Activated CD4-positive, alpha-beta T cell treated with anti-CD3 and anti-CD28 coated beads, Interleukin-2, amount 10 ng/mL, durations not matched to agents 24 days and 14 days (primary cell): ENCODE measurements at places on chromosomes 11 and 22. TPM values are rescaled to one million over a fixed set of nuclear protein-coding genes. Genes with fewer than 3 reads are reported as not detected.
A peak's percentile ranks its signal among the peaks of the same experiment; 100 is the strongest.

DNA sequence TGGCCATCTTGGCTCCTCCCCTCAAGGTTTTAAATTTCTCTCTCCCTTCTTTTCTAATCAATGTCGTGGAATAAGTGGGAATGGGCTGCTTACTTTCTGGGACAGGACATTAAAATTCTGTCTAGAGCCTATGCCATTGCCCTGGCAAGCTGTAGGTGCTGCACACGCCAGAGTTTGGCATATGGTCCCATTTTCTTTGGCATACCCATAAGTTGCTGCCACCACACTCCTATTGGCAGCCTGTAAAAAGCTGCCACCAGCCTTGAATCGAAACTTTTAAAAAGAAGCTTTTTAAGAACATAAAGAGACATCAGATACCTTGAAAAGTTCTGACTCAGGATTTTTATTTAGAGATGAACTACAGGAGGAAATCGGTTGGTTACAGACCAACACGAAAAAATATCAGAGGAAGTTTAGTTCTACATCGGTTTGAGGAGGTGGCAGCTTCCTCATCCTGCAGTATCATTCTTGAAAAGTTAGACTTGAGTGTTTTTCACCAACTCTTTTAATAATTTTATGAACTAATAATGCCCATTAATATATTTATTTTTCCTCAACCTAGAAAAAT is 517.8 kb upstream of the ANO5 start:
- DNase-seq, result no peak
- H3K4me3 ChIP-seq, result no peak overlapping the region
- no peaks in the 10 kb centered on the region for H3K36me3 ChIP-seq
- H3K4me1 ChIP-seq, result no peaks in the 10 kb centered on the region
- no peak overlapping the region for H3K27ac ChIP-seq

DNA sequence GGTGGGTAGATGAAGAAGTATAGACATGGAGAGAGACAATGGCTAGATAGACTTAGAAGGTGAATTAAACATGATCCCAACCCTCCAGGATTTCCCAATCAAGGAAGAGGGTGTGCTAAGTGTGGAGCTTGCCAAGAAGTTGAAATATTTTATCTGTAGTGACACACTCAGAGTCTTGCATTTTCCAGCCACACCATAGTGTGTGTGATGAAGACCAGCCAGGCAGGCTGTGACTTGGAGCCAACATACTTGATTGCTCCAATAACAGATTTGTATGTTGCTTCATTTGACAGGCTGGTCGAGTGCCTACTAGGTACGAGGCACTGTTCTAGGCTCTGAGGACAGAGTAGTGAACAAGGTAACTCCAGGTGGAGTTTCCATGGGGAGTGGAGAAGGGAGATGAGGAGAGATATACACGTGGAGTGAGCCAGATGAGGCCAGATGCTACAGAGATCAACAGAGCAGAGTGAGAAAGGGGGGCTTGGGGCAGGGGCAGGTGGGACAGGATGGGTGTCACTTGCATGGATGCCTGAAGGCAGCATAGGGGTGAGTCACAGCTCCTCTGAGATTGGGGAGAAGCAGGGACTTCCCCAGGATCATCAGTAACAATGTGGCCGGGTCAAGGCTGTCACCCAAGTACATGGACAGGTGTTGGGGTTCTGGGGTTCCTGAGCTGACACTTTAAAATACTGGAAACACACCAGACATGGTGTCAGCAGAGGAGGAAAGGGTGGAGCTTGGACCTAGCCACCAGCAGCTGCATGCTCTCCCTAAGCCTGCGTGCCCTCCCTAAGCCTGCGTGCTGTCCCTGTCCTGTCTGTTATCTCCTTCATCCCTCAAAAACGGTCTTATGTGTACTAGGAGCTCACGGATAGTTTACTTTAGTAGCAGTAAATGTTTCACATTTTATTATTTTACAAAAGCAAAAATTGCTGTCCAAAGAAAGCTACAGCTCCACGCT is 23.6 kb downstream of the PDGFB start:
- peaks cover 27% of the 10 kb centered on the region for H3K27me3 ChIP-seq
- no peaks in the 10 kb centered on the region for H3K36me3 ChIP-seq
- peaks cover 11% of the 10 kb centered on the region for H3K4me1 ChIP-seq
- H3K27ac ChIP-seq, result no peak overlapping the region
- DNase-seq, result no peak
- no peak overlapping the region for H3K4me3 ChIP-seq

DNA sequence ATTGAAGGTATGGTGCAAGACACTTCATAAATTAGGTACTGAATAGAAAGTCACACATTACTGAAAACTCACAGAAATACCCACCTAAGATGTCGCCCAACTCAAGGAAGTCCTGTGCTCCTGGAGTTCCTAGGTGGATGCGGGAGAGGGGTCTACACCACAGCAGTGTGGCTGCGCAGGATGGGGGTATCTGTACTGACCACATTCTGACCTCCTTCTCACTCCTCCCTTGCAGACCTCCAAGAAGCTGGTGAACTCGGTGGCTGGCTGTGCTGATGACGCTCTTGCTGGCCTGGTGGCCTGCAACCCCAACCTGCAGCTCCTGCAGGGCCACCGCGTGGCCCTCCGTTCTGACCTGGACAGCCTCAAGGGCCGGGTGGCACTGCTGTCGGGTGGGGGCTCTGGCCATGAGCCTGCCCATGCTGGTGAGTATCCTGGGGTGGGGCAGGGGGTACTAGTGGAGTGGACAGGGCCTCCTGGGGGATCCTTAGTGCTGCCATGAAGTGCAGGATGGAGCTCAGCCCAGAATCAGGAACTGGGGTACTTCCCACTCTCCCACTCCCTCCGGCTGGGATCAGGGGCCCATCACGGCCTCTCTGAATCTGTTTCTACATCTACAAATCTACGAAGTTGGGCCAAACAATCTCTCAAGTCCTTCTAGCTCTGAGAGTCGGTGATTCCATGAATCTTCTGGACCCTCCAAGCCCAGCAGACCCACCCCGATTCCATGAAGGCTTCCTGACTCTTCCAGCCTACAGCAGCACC is 4.9 kb downstream of the TKFC start:
- H3K27me3 ChIP-seq, result no peaks in the 10 kb centered on the region
- no peak overlapping the region for H3K4me3 ChIP-seq
- peaks cover 23% of the 10 kb centered on the region for H3K4me1 ChIP-seq
- no peak overlapping the region for H3K27ac ChIP-seq
- H3K36me3 ChIP-seq, result peaks cover 9% of the 10 kb centered on the region
- no peak for DNase-seq

- H3K27me3 ChIP-seq, result no peaks in the 10 kb centered on the region
- H3K4me3 ChIP-seq, result no peak overlapping the region
- H3K36me3 ChIP-seq, result no peaks in the 10 kb centered on the region
- DNase-seq, result no peak
- H3K4me1 ChIP-seq, result peaks cover 5% of the 10 kb centered on the region
- no peak overlapping the region for H3K27ac ChIP-seq
Measured at GRCh38 chr11:5605849-5606248, 9.4 kb downstream of the TRIM6 start.

DNA sequence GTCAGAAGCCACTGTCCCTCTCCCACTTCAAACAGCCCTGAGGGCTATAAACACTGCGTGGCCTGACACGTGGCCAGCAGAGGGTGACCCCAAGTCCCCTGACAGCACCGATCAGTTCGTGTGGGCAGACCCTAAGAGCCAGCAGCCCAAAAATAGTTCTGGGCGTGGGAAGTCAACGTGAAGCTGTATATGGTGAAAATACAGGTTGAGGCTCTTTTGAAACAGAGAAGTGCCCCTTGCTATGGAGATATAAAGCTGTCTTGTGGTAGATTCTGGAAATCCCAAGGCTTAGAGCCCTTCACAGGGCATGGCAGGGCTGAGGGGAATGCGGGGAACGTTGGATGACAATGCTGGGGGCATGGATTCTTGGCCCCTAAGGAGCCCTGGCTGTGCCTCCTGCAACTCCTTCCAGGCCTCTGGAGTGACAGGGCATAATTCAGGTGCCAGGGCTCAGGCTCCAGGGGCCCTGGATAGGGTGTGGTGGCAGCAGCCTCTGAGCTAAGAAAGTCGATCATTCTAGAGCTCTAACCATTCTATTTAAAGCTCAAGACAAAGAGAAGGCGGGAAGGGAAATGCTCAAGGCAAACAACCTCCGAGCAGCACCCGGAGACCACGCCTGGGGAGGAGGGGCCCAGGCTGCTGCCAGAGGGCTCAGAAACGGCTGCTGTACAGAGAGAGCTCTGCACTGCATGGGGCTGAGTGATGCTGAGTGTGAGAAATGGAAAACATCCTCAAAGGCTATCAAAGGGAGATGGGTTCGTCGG is 60.4 kb upstream of the CD5 start:
- DNase-seq, result peak; percentile 97
- peak overlapping the region; percentile 98 for H3K27ac ChIP-seq
- H3K4me3 ChIP-seq, result peak overlapping the region; percentile 80
- H3K36me3 ChIP-seq, result peaks cover 40% of the 10 kb centered on the region
- no peaks in the 10 kb centered on the region for H3K27me3 ChIP-seq
- peaks cover 57% of the 10 kb centered on the region for H3K4me1 ChIP-seq

GRCh38 chr11:128298271-128298670 is 289.1 kb downstream of the ETS1 start:
- peak overlapping the region; percentile 95 for H3K27ac ChIP-seq
- DNase-seq, result peak; percentile 58
- peaks cover 79% of the 10 kb centered on the region for H3K4me1 ChIP-seq
- no peaks in the 10 kb centered on the region for H3K27me3 ChIP-seq
- H3K4me3 ChIP-seq, result peak overlapping the region; percentile 76

DNA sequence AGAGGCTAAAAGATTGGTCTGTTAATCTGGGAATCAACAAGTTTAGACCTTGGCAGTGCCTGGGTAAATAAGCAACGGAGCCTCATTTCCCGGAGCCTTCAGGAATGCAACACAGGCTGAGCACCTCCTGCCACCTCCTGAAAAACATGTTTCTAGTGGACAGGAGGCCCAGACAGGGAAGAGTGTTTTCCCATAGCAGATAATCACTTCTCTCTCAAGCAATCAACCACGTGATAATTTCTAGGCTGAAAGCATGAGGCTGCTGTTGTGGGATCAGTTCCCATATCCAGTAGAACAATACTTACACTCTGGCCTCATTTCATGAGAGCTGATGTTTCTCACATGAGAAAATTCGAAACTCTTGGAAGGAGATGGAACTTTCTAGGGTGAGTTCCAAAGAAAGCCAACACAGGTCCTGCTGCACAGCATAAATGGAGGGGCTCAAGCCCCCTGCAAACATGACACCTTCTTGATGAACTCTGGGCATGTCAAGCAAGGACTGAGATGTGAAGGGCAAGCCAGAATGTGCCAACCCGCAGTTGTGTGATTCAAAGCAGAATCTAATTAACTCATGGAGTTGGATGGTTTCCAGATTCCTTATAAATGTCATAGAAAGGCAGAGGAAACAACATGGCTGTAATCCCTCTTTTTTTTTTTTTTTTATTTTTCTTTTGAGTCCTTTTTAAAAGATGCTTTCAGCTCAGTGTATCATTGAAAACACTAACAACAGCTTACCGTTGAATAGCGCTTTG is 228.5 kb upstream of the SESN3 start:
- no peak overlapping the region for H3K4me3 ChIP-seq
- no peak overlapping the region for H3K27ac ChIP-seq

DNA sequence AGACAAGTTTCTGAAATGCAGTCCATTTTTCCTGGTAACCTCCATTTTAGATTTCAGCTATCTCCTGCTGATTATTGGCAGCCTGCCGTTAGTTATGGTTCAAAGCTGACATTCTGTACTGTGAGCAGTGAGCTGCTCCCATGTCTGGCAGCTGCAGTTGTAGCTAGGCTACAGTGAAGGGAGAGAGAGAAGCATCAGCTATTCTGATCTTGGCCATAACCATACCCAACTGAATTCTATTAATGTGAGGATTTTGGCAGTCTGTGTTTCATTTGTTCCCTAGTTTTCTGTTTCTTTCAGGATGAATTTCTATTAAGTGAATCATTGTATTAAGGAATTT is 33.4 kb downstream of the SIK2 start:
- H3K27ac ChIP-seq, result no peak overlapping the region
- H3K27me3 ChIP-seq, result no peaks in the 10 kb centered on the region
- no peak for DNase-seq
- H3K4me1 ChIP-seq, result peaks cover 27% of the 10 kb centered on the region
- peaks cover 10% of the 10 kb centered on the region for H3K36me3 ChIP-seq

DNA sequence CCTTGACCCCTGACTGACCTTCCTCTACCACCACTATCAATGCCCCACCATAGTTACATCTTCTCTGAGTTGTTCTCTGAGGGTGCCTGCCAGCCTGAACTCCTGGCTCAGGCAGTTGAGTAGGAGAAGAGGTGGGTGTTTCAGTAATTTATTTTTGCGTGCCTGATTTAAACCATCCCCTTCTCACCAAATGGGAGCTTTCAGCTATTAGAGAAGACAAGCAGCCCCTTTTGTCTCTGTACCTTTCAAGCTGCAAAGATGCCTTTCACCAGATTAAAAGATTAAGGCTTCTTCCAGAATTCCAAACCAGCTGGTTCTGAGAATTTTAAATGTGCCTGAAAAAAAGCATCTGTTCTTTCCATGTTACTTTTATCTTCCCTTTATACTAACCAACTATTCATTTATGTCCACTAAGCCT is 223.8 kb downstream of the FAM76B start:
- DNase-seq, result no peak
- H3K27me3 ChIP-seq, result no peaks in the 10 kb centered on the region
- peaks cover 7% of the 10 kb centered on the region for H3K36me3 ChIP-seq
- peaks cover 44% of the 10 kb centered on the region for H3K4me1 ChIP-seq
- H3K27ac ChIP-seq, result no peak overlapping the region

GRCh38 chr11:74473382-74474173 is 6.2 kb upstream of the KCNE3 start:
- no peak overlapping the region for H3K4me3 ChIP-seq
- DNase-seq, result no peak
- no peak overlapping the region for H3K27ac ChIP-seq
- peaks cover 3% of the 10 kb centered on the region for H3K27me3 ChIP-seq
- H3K4me1 ChIP-seq, result peaks cover 5% of the 10 kb centered on the region

DNA sequence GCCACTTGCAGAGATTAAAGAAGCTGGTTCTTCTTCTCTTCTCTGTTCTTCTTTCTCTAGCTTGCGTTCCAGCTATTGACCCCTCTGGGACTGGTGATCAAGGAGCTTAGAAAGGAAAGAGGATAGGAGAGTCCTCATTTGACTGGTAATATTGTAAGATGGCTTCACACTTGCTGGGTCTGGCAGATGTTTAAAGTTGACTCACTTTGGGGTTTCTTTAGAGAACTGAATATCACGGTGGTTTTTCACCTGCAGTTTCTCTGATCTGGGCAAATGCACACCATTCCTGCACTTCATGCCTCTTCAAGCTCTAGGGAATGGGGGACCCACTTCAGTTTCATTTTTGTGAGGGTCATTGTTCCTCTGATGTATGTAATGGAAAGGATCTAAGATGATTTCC is 41.8 kb upstream of the DEUP1 start:
- no peaks in the 10 kb centered on the region for H3K4me1 ChIP-seq
- H3K36me3 ChIP-seq, result no peaks in the 10 kb centered on the region
- no peak for DNase-seq
- peaks cover 2% of the 10 kb centered on the region for H3K27me3 ChIP-seq
- H3K27ac ChIP-seq, result no peak overlapping the region
- H3K4me3 ChIP-seq, result no peak overlapping the region

The PMM1 gene
- total RNA-seq, result 19.7 and 23.1 TPM in 2 replicates

The EFCAB6 gene
- total RNA-seq, result 0.23 TPM in 1 of 2 replicates, not detected in the other

The DEPDC7 gene
- 0.64 and 0.84 TPM in 2 replicates for total RNA-seq

The IL18 gene
- total RNA-seq, result 0.12 TPM in 1 of 2 replicates, not detected in the other

The PRRG4 gene
- total RNA-seq, result 0.56 and 0.85 TPM in 2 replicates

The BLID gene
- not detected in 2 replicates for total RNA-seq

The BBOX1 gene
- total RNA-seq, result not detected in 2 replicates

The CHRM1 gene
- not detected in 2 replicates for total RNA-seq

The PLEKHA7 gene
- 16.7 and 20.7 TPM in 2 replicates for total RNA-seq

The TTC38 gene
- 19.2 and 20.3 TPM in 2 replicates for total RNA-seq
